ENCODE measurements at places on chromosomes 12 and 14. TPM values are rescaled to one million over a fixed set of nuclear protein-coding genes. Genes with fewer than 3 reads are reported as not detected.

- H3K4me1 ChIP-seq, result no peaks in the 10 kb centered on the region
- H3K4me3 ChIP-seq, result no peak overlapping the region
- no peak for DNase-seq
- no peaks in the 10 kb centered on the region for H3K36me3 ChIP-seq
These were observed 19.3 kb downstream of the SLC17A8 start for GRCh38 chr12:100376161-100376560.

- no peak overlapping the region for H3K4me3 ChIP-seq
- peaks cover 3% of the 10 kb centered on the region for H3K27me3 ChIP-seq
- no peak overlapping the region for H3K27ac ChIP-seq
- peaks cover 7% of the 10 kb centered on the region for H3K36me3 ChIP-seq
These were observed 83.7 kb upstream of the PCNX4 start for GRCh38 chr14:60008042-60008441.

GRCh38 chr12:79366374-79366773 is 324.4 kb downstream of the PAWR start:
- H3K4me3 ChIP-seq, result no peak overlapping the region
- H3K27me3 ChIP-seq, result no peaks in the 10 kb centered on the region
- no peak overlapping the region for H3K27ac ChIP-seq

GRCh38 chr14:22508150-22508457 is 80.9 kb downstream of the DAD1 start:
- H3K27ac ChIP-seq, result peak overlapping the region; percentile 98
- no peak for DNase-seq
- H3K4me1 ChIP-seq, result peaks cover 50% of the 10 kb centered on the region
- no peaks in the 10 kb centered on the region for H3K27me3 ChIP-seq

PLCZ1 gene
- not detected for total RNA-seq

MFAP5 gene
- not detected for total RNA-seq

DNA sequence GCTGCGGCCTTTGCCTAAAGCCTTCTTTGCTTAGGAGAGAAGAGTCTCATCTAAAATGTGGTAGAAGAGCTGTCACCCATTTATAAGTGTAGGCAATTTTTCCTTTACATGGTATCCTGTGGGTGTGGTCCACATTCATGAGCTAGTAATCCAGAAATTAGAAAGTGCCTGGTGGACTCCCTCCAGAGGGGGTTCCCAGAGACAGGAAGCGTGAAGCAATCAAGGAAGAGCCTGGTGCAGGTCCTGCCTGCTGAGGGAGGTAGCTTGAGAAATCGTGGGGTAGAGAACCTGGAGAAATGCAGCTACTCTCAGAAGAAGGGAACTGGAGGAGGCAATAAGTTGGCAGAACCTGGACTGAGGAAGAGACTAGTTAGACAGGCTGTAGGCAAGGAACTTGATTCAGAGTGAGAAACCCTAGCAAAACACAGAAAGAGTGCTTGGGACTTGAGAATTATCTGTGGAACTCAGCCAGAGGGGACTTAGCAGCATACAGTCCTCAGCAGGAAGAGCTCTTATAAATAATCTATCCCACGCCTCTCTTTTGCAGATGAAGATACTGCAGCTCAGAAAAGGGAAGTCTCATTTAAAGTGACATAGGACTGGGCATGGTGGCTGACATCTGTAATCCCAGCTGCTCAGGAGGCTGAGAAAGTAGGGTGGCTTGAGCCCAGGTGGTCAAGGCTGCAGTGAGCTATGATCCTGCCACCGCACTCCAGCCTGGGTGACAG is 182.4 kb upstream of the CCND2 start:
- H3K4me3 ChIP-seq, result no peak overlapping the region
- no peak for DNase-seq
- H3K27ac ChIP-seq, result no peak overlapping the region

- H3K4me3 ChIP-seq, result peak overlapping the region; percentile 100
- peaks cover 85% of the 10 kb centered on the region for H3K36me3 ChIP-seq
- peaks cover 2% of the 10 kb centered on the region for H3K27me3 ChIP-seq
- peak overlapping the region; percentile 91 for H3K27ac ChIP-seq
- no peak for DNase-seq
These were observed 4.0 kb downstream of the BTG1 start for GRCh38 chr12:92141591-92142121.

- no peaks in the 10 kb centered on the region for H3K27me3 ChIP-seq
- H3K36me3 ChIP-seq, result no peaks in the 10 kb centered on the region
- no peaks in the 10 kb centered on the region for H3K4me1 ChIP-seq
- H3K4me3 ChIP-seq, result no peak overlapping the region
These were observed 161.0 kb downstream of the PAX9 start for GRCh38 chr14:36822685-36823084.

DNA sequence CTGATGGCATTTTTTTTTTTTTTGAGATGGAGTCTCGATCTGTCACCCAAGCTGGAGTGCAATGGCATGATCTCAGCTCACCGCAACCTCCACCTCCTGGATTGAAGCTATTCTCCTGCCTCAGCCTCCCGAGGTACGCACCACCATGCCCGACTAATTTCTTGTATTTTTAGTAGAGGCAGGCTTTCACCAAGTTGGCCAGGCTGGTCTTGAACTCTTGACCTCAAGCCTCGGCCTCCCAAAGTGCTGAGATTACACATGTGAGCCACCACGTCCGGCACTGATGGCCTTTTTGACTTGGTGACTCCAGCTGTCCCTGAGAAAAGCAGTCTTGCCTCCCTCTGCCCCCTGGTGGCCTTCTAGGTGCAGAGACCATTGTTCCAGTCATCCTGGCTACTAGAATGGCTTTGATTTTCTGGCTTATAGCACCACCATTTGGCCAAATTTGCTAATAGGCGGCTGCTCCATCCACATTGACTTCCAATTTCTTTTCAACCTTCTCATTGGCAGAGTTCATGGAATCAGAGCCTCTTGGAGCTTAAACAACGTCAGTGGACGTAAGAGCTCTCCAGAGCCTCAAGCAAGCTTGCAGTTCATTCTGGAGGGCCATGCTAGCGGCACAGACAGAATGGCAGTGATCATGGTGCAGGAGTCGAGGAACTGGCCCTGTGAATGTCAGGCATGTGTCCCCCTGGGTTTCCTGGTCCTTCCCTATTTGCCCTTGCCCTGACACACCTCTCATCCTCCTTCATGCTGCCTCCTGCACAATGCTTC is 25.4 kb upstream of the EIF4B start:
- H3K27me3 ChIP-seq, result peaks cover 34% of the 10 kb centered on the region
- no peak overlapping the region for H3K4me3 ChIP-seq
- no peaks in the 10 kb centered on the region for H3K36me3 ChIP-seq
- no peaks in the 10 kb centered on the region for H3K4me1 ChIP-seq

HSPA2 gene
- 6.6 TPM for total RNA-seq

RITA1 gene
- total RNA-seq, result 22.0 TPM

GRCh38 chr14:90853116-90853515 is 36.9 kb upstream of the TTC7B start:
- H3K4me1 ChIP-seq, result peaks cover 5% of the 10 kb centered on the region
- DNase-seq, result no peak
- H3K4me3 ChIP-seq, result no peak overlapping the region

PPP4R4 gene
- 17.0 TPM for total RNA-seq

SLC39A9 gene
- total RNA-seq, result 39.3 TPM

GRCh38 chr12:65490250-65490649 is 211.8 kb downstream of the MSRB3 start:
- H3K36me3 ChIP-seq, result no peaks in the 10 kb centered on the region
- no peaks in the 10 kb centered on the region for H3K27me3 ChIP-seq
- no peak overlapping the region for H3K27ac ChIP-seq
- no peak overlapping the region for H3K4me3 ChIP-seq
- no peaks in the 10 kb centered on the region for H3K4me1 ChIP-seq
- no peak for DNase-seq

LALBA gene
- not detected for total RNA-seq

- no peak for DNase-seq
- H3K4me1 ChIP-seq, result peaks cover 9% of the 10 kb centered on the region
- peaks cover 1% of the 10 kb centered on the region for H3K27me3 ChIP-seq
- H3K4me3 ChIP-seq, result no peak overlapping the region
- no peak overlapping the region for H3K27ac ChIP-seq
These were observed 123.1 kb downstream of the GALC start for GRCh38 chr14:87869619-87870583.

DNA sequence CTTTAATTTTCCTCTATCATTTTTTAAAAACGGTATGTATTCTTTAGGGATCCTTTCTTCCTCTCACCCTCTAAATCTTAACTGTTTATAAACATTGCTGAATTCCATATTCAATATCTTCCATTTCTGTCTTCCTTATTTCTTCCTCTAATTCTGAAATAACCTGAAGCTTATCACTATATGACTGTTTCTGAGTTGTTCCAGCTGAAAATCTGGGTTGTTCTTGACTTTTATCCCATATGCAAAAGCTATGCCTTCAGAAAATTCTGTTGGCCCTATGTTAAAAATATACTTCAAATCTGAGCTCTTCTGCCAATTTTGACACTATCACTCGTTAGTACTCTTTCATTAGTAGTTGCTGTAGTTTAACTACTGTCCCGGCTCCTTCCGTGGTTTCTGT is 970.3 kb downstream of the BCL11B start:
- H3K4me1 ChIP-seq, result no peaks in the 10 kb centered on the region
- H3K4me3 ChIP-seq, result no peak overlapping the region
- H3K27ac ChIP-seq, result no peak overlapping the region
- H3K36me3 ChIP-seq, result no peaks in the 10 kb centered on the region

DNA sequence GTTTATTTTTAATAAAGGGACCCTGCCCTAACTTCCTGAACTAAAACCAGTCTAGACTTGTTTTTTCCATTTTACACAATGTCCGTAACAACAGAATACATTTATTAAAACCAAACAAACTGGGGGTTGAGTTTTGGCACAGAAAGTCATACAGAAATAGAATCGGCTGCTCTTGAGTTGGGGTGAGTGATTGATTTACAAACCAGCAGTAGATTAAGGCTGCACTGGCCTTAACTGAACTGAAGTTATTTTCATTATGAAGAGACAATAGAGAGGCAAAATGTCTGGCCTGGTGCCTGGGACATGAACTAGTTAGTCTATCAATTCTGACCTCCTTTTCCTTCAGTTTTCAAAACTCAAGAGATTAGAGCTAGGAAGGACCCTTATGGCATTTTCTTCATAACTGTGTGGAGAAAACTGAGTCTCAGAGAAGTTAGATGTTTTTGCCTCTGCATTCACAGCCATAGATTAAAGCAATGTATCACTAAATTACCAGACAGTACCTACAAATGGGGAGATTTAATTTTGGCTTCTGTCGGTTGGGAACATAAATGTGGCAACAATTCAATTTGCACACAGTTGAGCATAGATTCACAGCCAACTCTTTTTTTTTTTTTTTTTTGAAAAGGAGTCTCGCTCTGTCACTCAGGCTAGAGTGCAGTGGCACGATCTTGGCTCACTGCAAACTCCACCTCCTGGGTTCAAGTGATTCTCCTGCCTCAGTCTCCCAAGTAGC is 19.8 kb upstream of the MGP start:
- no peak overlapping the region for H3K4me3 ChIP-seq
- DNase-seq, result no peak
- H3K36me3 ChIP-seq, result peaks cover 9% of the 10 kb centered on the region
- H3K27ac ChIP-seq, result no peak overlapping the region

- H3K27me3 ChIP-seq, result no peaks in the 10 kb centered on the region
- H3K27ac ChIP-seq, result no peak overlapping the region
- H3K4me1 ChIP-seq, result no peaks in the 10 kb centered on the region
- no peak overlapping the region for H3K4me3 ChIP-seq
- H3K36me3 ChIP-seq, result no peaks in the 10 kb centered on the region
- DNase-seq, result no peak
These were observed 32.2 kb downstream of the SLC25A21 start for GRCh38 chr14:37140176-37140575.

GRCh38 chr14:96752125-96752524 is 45.1 kb upstream of the VRK1 start:
- no peak for DNase-seq
- H3K27me3 ChIP-seq, result peaks cover 7% of the 10 kb centered on the region
- H3K4me1 ChIP-seq, result no peaks in the 10 kb centered on the region
- H3K4me3 ChIP-seq, result no peak overlapping the region
- no peak overlapping the region for H3K27ac ChIP-seq

GRCh38 chr12:131729254-131729955 is 18.5 kb downstream of the SFSWAP start:
- no peak overlapping the region for H3K27ac ChIP-seq

DNA sequence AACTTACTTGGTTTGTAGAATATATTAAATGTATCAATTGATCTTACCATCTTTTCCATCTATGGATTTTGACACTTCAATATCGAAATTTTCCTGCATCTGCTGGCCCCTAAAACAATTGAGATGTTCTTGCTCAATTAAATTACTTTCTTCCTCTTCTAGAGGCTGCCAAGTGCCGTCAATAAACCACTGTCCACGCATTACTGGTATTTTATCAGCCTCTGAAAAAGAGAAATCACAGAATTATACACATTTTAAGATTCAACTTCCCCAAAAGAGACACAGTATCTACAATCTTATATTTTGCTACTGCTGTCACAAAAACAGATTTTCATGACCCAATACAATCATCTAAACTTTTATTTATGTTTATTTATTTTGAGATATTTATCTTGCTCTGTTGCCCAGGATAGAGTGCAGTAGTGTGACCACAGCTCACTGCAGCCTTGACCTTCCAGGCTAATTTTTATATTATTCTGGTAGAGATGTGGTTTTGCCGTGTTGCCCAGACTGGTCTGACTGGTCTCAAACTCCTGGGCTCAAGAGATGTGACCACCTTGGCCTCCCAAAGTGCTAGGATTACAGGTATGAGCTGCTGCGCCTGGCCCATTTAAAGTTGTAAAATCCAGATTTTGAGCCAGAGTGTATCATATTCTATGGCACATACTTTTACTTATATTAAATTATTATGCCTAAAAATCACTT is 49.3 kb downstream of the DDHD1 start:
- peaks cover 20% of the 10 kb centered on the region for H3K4me1 ChIP-seq
- H3K27ac ChIP-seq, result no peak overlapping the region
- H3K4me3 ChIP-seq, result no peak overlapping the region
- DNase-seq, result no peak
- H3K27me3 ChIP-seq, result no peaks in the 10 kb centered on the region
- H3K36me3 ChIP-seq, result peaks cover 21% of the 10 kb centered on the region

GRCh38 chr12:114391088-114391487 is 14.9 kb downstream of the TBX5 start:
- H3K36me3 ChIP-seq, result no peaks in the 10 kb centered on the region
- no peak for DNase-seq
- no peaks in the 10 kb centered on the region for H3K4me1 ChIP-seq
- no peak overlapping the region for H3K27ac ChIP-seq
- H3K4me3 ChIP-seq, result no peak overlapping the region

RFX4 gene
- total RNA-seq, result not detected

- no peak overlapping the region for H3K4me3 ChIP-seq
- H3K27me3 ChIP-seq, result peaks cover 3% of the 10 kb centered on the region
- no peaks in the 10 kb centered on the region for H3K4me1 ChIP-seq
- DNase-seq, result no peak
- no peaks in the 10 kb centered on the region for H3K36me3 ChIP-seq
- H3K27ac ChIP-seq, result no peak overlapping the region
These were observed 48.5 kb downstream of the ATP23 start for GRCh38 chr12:57989838-57990237.

DNA sequence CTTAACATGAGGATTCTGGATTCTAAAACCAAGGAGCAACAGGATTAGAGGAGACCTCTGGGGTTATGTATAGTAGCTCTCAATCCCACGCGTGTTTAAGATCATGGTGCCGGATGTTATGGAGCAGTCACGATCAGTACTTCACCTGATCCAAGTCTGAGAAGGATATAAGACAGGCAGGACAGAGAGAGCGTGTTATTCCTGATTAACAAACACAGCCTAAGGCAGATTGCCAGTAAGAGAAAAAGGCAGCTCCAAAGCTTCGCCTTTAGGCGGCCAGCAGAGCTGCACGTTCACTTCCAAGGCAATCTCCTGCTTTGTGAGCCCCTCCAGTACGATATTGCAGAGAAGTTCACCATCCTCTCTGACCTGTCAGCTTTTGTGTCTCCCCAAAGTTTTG is 5.5 kb downstream of the SETD3 start:
- no peak overlapping the region for H3K4me3 ChIP-seq
- no peaks in the 10 kb centered on the region for H3K27me3 ChIP-seq
- no peaks in the 10 kb centered on the region for H3K36me3 ChIP-seq
- peaks cover 31% of the 10 kb centered on the region for H3K4me1 ChIP-seq
- DNase-seq, result no peak
